Epithelial cell of proximal tubule (primary cell): ENCODE measurements at places on chromosomes 2 and 18. TPM values are rescaled to one million over a fixed set of nuclear protein-coding genes. Genes with fewer than 3 reads are reported as not detected.

SLC23A3 gene
- 0.06 TPM in 1 of 2 replicates, not detected in the other for total RNA-seq

REG3G gene
- not detected in 2 replicates for total RNA-seq

C2orf78 gene
- total RNA-seq, result not detected in 2 replicates

FAM161A gene
- total RNA-seq, result 3.6 and 5.2 TPM in 2 replicates

NR4A2 gene
- 0.06 TPM in 1 of 2 replicates, not detected in the other for total RNA-seq

CDK15 gene
- 2.3 and 6.4 TPM in 2 replicates for total RNA-seq

ECEL1 gene
- not detected in 2 replicates for total RNA-seq

PRSS56 gene
- total RNA-seq, result not detected in 2 replicates

SERPINB2 gene
- total RNA-seq, result 1.6 and 1.9 TPM in 2 replicates

SULT1C3 gene
- total RNA-seq, result not detected in 2 replicates

MAP2 gene
- total RNA-seq, result 4.0 and 12.2 TPM in 2 replicates

SLC5A7 gene
- total RNA-seq, result not detected in 2 replicates

GRCh38 chr2:194545978-194546377, 1111.0 kb upstream of the SLC39A10 start:
- no peak for DNase-seq

DNA sequence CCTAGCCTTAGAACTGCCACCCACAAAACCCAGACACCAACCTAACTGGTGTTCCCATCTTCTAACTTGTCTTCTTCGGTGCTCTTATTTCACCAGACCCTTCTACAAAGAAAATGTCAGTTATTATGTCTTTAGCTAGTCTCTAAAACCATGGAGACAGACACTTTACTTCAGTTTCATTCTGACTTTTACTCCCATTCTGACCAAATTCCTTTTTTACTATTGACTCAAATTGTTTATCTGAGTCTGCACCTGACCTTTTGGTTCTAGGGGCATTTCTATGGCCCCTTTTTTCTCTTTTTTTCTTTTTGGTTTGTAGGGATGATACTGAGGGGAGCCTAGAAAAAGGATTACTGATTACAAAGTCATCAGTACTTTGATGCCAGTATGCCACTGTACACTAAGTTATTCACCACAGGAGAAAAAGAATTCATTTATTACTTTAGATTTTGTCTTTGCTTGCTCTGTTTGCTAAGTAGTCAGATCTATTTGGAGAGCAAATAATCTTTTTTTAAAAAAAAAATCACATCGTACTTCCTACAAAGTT, 6.8 kb upstream of the SLC1A4 start:
- no peak for DNase-seq

DNA sequence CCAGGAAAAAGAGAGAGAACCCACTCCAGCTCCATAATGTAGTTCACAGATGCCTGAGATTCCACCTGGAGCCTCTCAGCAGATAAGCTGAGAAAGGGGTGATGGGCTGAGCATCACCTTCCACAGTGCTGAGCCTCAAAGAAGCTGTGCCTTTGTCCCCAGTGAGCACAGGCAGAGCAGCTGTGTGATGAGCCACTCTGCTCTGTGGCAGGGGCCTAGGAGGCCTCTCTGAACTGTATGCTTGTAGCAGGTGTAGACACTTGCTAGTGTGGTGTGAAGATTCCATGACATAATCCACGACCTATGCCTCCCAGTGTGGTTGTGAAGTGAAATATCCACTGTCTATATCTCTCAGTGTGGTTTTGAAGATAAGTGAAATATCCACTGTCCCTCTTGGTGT, 70.4 kb upstream of the MGAT4A start:
- DNase-seq, result no peak

DNA sequence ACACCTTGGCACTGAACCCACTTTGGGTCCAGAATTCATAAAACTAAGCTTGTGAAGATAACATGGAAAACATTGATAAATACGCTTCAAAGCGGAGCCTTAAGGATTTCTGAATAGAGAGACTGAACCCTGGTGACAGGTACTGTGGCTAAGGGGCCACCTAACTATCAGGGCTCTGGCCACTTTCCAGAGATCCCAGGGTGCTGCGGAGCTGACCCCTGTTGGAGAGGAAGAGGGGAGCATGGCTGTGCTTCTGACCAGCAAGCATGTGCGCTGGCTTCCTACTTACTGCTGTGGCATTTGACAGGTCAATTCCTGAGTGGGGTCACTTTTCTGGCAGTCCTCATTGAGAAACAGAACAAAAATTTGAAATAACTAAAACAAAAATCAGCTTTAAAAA, 228.3 kb downstream of the NAPG start:
- DNase-seq, result no peak

- no peak for DNase-seq
Measured at GRCh38 chr2:54497763-54498680, 41.9 kb downstream of the SPTBN1 start.

- no peak for DNase-seq
Measured at GRCh38 chr2:239727776-239728600, 297.2 kb downstream of the NDUFA10 start.

DNA sequence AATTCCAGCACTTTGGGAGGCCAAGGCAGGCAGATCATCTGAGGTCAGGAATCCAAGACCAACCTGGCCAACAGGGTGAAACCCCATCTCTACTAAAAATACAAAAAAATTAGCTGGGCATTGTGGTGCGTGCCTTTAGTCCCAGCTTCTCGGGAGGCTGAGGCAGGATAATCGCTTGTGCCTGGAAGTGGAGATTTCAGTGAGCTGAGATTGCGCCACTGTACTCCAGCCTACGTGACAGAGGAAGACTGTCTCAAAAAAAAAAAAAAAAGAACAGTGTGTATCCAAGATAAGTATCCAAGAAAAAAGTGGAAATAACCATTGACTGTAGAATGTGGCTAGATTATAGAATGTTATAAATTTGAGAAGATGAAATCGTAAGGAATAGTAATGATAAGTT, 142.1 kb downstream of the FAM124B start:
- DNase-seq, result no peak

- no peak for DNase-seq
Measured at GRCh38 chr2:229098801-229099200, 172.3 kb downstream of the PID1 start.

- DNase-seq, result no peak
Measured at GRCh38 chr18:32424696-32425095, 46.0 kb downstream of the GAREM1 start.

DNA sequence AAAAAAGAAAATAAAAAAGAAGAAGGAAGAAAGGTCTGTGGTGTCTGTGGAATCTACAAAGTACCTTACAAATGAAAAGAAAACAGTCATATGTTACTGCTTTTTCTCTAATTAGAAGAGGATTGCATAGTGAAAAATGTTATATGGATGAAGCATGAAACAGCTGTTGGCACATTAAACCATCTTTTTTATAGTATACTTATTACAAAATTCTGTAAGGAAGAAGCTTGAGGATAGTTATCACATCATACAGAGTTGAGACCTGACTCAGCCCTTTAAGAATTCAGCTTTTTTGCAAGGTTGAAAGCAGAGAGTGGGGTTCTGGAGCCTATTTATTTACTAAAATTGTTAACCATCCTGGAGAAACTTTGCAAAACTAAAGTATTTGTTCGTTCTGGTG, 222.7 kb downstream of the PHLPP1 start:
- no peak for DNase-seq

- DNase-seq, result no peak
Measured at GRCh38 chr2:27398962-27399361, 10.4 kb downstream of the PPM1G start.

- no peak for DNase-seq
Measured at GRCh38 chr2:19403785-19404184, 45.4 kb upstream of the OSR1 start.

DNA sequence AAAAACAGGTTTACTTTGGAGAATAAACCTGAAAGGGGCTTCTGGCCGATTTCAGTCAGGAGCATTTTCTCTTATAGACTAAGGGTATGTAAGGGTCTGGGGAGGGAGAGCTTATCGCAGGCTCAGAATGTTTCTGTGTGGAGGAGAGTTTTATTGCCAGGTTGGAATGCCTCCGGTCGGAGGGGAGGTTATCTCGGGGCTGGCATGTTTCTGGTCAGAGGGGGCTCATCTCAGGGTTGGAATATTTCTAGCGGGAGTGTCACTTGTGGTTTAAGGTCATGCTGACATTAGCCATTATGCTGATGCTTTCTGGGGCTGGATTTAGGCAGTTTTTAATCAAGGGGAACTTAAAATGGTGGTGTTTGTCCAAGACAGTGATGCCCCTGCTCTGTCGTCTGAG, 333.6 kb downstream of the METTL4 start:
- DNase-seq, result no peak

DNA sequence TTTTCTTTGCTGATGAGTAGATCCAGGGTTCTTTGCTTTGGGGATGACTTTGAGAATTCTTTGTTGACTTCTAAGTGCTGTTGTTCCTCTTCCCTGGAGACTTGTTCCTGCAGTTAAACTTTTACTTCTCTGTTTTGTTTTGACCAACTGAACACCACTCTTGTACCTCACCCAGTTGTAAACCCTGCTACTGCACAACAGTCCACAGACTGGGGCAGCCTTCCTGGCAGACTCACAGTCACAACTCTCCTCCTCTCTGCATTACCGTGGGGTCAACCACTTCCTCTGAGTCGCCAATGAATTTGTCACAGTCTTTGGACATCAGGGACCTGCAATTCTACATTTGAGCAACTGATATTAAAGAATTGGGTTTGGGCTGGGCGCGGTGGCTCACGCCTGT, 3.8 kb upstream of the SLC8A1 start:
- DNase-seq, result no peak

DNA sequence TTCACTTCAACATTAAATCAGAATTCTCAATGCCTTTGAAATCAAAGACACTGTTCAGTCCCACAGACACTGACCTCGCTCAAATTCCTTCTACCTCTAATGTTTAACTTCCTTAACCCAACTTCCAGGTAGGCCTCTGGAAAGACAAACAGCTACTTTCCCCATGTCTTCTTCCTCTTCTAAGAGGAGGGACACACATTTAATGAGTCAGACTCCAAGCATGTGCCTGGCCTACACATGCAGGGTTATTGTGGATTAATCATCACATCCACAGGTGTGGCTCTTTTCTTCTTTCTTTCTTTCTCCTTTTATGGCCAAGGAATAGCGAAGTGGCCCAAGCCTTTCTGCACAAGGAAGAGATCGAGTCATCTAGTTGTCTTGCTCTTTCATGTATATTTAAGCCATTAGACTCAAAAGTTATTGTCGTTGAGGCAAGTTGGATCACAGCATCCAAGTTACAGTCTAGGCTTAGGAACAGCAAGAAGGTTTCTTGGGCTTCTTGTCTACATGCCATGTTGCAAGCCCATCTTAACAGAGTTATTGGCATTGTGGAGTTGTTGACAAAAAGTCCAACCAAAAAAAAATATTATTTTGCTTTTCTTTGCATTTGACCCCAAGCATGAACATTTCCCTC, 387.8 kb downstream of the IRS1 start:
- DNase-seq, result peak; percentile 94

GRCh38 chr2:170243898-170244297, 66.0 kb downstream of the MYO3B start:
- no peak for DNase-seq

DNA sequence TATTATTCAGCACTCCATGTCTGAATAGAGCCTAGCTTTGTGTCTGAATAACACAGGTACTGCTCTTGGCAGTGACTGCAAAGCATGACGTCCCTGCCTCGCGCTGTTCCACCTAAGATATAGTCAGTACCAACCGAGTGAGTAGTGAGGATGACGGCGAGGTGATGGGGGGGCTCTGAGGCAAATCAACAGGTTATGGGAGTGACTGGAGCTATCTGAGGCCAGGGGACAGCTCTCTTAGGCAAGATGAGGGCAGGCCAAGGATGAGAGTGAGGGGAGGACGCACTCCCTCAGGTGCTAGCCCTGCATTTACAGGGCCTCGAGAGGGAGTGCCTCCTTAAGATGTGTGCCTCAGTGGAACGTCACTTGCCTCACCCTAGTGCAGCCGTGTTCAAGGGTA, 28.1 kb upstream of the NOTO start:
- no peak for DNase-seq

GRCh38 chr18:64436111-64436510, 287.2 kb upstream of the LINC00305 start:
- no peak for DNase-seq

GRCh38 chr2:3535794-3536681, 16.7 kb upstream of the ADI1 start:
- DNase-seq, result peak; percentile 66

GRCh38 chr18:28132084-28132483, 44.8 kb downstream of the CDH2 start:
- no peak for DNase-seq

GRCh38 chr18:60044290-60045006, 144.7 kb downstream of the PMAIP1 start:
- DNase-seq, result no peak

- no peak for DNase-seq
Measured at GRCh38 chr18:65623676-65624075, 127.1 kb upstream of the CDH7 start.

GRCh38 chr2:72694715-72695496, 130.9 kb downstream of the EXOC6B start:
- DNase-seq, result no peak

GRCh38 chr18:75132098-75132870, 76.7 kb downstream of the PTGR3 start:
- no peak for DNase-seq

DNA sequence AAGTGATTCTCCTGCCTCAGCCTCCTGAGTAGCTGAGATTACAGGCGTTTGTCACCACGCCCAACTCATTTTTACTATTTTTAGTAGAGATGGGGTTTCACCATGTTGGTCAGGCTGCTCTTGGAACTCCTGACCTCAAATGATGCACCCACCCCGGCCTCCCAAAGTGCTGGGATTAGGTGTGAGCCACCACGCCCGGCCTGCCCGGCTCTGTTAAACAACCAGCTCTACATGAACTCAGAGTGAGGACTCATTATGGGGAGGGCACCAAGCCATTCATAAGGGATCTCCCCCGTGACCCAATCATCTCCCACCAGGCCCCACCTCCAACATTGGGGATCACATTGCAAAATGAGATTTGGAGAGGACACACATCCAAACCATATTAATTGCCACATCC, 8.8 kb downstream of the ATIC start:
- no peak for DNase-seq

DNA sequence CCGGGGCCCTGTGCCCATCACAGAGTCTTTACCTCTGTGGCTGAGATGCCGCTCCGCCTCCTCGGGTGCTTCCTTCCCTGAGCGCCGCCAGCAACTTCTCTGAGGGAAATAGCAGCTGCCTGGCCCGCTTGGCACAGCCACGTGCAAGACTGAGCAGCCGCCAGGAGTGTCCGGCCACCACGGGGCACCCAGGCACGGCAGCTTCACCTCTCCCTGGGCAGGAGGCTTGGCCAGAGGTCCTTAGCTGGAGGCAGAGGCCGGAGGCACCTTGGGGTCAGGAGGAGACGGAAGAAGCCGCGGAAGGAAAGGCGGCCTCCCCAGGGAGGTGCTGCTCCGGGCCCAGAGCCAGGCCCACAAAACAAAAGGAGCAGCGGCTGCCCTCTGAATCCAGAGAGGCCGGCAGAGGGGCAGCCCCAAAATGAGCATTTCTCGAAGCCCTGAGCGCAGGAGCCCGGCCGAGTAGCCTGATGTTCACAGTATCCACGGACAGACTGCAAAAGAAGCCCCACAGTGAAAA, 6.0 kb upstream of the LIMS2 start:
- DNase-seq, result no peak

- DNase-seq, result no peak
Measured at GRCh38 chr2:119419065-119419464, 12.6 kb upstream of the TMEM37 start.
